ENCODE measurements at places on chromosomes 4 and X. TPM values are rescaled to one million over a fixed set of nuclear protein-coding genes. Genes with fewer than 3 reads are reported as not detected.

The ZCCHC18 gene
- total RNA-seq = 0.25 TPM

DNA sequence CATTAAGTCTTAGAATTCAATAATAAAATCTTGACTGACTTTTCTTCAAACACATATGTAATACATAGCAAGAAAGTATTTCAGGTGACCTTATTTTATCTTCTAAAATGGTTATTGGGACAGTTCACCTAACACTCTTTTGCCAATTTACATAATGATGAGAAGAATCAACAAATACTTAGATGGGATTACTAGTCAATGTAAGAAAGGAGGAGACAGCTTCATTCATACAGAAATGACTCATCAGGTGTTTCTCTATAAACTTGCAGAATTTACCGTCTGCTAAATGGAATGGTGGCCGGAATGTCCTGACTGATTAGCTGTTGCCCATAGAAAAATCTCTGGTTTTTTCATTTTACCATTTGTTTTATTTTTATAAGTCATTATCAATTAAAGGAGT, 115.0 kb upstream of the ETNPPL start:
- H3K36me3 ChIP-seq = no peaks in the 10 kb centered on the region
- no peaks in the 10 kb centered on the region for H3K27me3 ChIP-seq
- no peak overlapping the region for H3K4me3 ChIP-seq
- H3K4me1 ChIP-seq = no peaks in the 10 kb centered on the region
- no peak for DNase-seq

DNA sequence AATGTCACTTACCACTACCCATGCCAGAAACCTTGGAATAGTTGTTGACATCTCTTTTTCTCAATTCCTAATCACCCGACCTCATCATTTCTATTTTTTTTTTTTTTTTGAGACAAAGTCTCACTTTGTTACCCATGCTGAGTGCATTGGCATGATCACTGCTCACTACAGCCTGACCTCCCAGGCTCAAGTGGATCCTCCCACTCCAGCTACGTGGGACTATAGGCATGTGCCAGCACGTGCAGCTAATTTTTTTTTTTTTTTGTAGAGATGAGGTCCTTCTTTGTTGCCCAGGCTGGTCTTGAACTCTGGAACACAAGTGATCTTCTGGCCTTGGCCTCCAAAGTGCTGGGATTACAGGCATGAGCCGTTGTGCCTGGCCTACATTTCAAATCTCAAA, 12.0 kb downstream of the KDM6A start:
- no peak for DNase-seq
- H3K36me3 ChIP-seq = no peaks in the 10 kb centered on the region
- no peaks in the 10 kb centered on the region for H3K27me3 ChIP-seq
- no peak overlapping the region for H3K4me3 ChIP-seq
- H3K27ac ChIP-seq = no peak overlapping the region

- no peak for DNase-seq
- H3K36me3 ChIP-seq = no peaks in the 10 kb centered on the region
- H3K4me3 ChIP-seq = peak within 1 kb of the TSS; percentile 13
- peaks cover 4% of the 10 kb centered on the region for H3K4me1 ChIP-seq
Measured at GRCh38 chr4:107035819-107036583, at the start of gene DKK2. DKK2 (minus strand) TSS chr4:107036313; CDS start chr4:107035591, 722 bp downstream.

DNA sequence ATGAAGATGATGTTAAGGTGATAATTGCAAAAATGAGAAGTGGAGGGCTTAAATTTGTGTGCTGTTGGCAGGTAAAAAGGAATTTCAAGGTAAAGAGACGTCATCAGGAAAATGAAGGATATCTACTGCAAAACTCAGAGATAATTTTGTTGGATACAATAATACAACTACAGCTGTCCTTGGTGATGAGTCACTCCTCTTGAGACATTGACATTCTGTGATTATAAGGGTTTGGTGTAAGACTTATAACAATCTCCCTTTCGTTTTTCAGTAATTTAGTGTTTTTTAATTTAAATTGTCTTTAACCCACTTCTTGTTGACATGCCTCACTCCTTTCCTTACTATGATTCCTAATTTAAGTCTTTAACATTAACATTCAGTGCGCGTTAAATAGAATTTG, 1074.1 kb upstream of the SLIT2 start:
- no peak overlapping the region for H3K4me3 ChIP-seq
- no peaks in the 10 kb centered on the region for H3K4me1 ChIP-seq
- H3K27ac ChIP-seq = no peak overlapping the region
- no peaks in the 10 kb centered on the region for H3K36me3 ChIP-seq
- H3K27me3 ChIP-seq = no peaks in the 10 kb centered on the region

The TLL1 gene
- 0.25 TPM for total RNA-seq

DNA sequence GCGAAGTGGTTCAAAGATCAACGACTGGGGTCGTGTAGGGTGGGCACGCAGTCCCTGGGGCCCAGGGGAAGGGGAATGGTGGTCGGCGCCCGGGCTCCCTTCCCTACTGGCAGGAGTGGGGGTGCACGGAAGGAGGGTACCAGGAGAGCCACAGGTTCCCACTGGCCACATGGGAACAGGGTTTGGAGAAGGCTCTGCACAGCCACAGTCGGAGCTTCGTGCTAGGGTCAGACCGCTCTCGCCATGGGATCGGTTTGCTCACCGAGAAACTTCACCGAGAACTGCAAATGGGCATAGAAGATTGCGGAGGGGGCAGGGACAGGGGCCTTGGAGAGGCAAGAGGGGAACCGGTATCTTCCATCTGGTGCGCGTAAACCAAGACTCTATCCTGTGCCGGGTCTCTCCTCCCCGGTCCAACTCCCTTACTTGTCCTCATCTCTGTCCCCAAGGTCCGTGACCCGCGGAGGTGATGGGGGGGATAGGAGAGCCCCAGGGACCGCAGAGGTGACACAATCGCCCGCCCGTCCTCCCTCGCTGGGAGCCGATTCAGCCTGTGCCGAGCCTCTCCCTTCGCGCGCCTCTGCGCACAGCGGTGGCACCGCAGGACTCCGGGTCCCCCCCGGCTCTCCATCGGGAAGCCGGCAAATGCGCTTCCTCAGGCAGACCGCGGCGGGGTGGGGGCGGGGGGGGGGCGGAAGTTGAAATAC, 1.0 kb downstream of the SCD5 start:
- H3K4me1 ChIP-seq = peaks cover 23% of the 10 kb centered on the region
- no peak for DNase-seq
- peaks cover 2% of the 10 kb centered on the region for H3K27me3 ChIP-seq
- H3K27ac ChIP-seq = no peak overlapping the region

DNA sequence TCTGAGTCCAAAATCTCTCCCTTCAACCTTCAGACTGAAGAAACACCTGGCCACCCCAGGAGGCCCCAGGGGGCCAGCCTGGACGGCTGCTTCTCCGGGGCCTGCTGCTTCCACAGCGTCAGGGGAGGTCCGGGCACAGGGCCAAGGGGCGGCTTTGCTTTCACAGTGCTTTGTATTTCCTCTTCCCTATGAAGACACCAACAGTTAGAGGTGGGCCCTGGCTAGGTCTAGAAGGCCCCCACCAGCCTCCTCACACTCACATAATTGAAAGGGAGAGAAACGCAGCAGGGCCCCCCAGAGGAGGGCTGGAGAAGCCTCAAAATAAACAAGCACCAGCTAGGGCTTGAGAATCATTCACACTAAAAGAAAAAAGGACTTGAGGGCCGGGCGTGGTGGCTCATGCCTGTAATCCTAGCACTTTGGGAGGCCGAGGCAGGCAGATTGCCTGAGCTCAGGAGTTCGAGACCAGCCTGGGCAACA, 17.8 kb downstream of the SCD5 start:
- H3K27ac ChIP-seq = no peak overlapping the region
- no peak overlapping the region for H3K4me3 ChIP-seq
- DNase-seq = peak; percentile 71
- no peaks in the 10 kb centered on the region for H3K4me1 ChIP-seq
- H3K36me3 ChIP-seq = no peaks in the 10 kb centered on the region
- H3K27me3 ChIP-seq = no peaks in the 10 kb centered on the region

DNA sequence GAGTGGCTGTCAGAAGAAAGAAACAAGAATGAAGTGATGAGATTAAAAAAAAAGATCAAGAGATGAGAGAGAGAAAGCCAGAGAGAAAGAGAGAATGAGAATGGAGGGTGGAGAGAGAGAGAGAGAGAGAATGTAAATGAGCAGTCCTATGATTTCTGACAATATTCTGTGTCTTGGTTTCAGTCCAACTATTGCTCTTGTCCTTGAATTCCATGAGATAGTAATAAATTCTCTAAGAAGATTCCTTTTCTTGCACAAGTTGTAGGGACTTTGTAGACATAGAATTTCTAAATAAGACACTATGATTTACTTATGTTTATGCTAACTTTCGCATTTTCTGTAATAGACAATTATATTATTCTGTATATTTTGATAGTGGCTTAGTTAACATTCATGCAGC, 149.6 kb upstream of the CTSO start:
- no peaks in the 10 kb centered on the region for H3K27me3 ChIP-seq
- DNase-seq = no peak
- no peak overlapping the region for H3K27ac ChIP-seq
- no peaks in the 10 kb centered on the region for H3K36me3 ChIP-seq
- H3K4me3 ChIP-seq = no peak overlapping the region

The TMPRSS11F gene
- not detected for total RNA-seq

The FRG1 gene
- 11.5 TPM for total RNA-seq

GRCh38 chrX:74179071-74179470, 124.9 kb upstream of the ZCCHC13 start:
- no peaks in the 10 kb centered on the region for H3K4me1 ChIP-seq
- H3K27me3 ChIP-seq = no peaks in the 10 kb centered on the region
- H3K4me3 ChIP-seq = no peak overlapping the region
- no peak overlapping the region for H3K27ac ChIP-seq

- no peaks in the 10 kb centered on the region for H3K36me3 ChIP-seq
- no peak for DNase-seq
- H3K27me3 ChIP-seq = no peaks in the 10 kb centered on the region
- no peak overlapping the region for H3K27ac ChIP-seq
- H3K4me1 ChIP-seq = no peaks in the 10 kb centered on the region
- H3K4me3 ChIP-seq = no peak overlapping the region
Measured at GRCh38 chrX:22338740-22339139, 66.0 kb downstream of the CBLL2 start.

DNA sequence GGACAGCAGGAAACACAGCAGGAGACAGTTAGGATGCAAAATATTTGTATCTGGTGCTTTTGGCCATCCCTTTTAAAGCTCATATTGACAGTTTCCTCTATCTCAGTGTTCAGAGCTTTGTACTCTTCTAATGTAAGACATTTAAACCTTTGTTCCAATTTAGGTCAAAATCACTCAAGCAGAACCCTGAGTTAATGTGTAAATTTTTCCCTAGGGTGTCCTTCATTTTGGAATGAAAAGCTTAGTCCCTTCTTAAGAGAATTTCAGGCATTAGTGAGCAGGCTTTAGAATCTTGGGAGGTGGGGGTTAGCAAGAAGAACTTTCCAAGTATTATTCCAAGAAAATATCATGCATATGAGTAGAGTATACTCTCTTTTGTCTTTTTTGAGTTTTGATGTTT, 188.7 kb downstream of the GBA3 start:
- H3K4me1 ChIP-seq = no peaks in the 10 kb centered on the region
- H3K4me3 ChIP-seq = no peak overlapping the region
- H3K27ac ChIP-seq = no peak overlapping the region
- no peaks in the 10 kb centered on the region for H3K36me3 ChIP-seq
- H3K27me3 ChIP-seq = no peaks in the 10 kb centered on the region

GRCh38 chrX:31435592-31435991, 363.8 kb upstream of the FTHL17 start:
- no peaks in the 10 kb centered on the region for H3K36me3 ChIP-seq
- no peak overlapping the region for H3K4me3 ChIP-seq
- H3K4me1 ChIP-seq = no peaks in the 10 kb centered on the region
- no peak overlapping the region for H3K27ac ChIP-seq
- H3K27me3 ChIP-seq = no peaks in the 10 kb centered on the region

DNA sequence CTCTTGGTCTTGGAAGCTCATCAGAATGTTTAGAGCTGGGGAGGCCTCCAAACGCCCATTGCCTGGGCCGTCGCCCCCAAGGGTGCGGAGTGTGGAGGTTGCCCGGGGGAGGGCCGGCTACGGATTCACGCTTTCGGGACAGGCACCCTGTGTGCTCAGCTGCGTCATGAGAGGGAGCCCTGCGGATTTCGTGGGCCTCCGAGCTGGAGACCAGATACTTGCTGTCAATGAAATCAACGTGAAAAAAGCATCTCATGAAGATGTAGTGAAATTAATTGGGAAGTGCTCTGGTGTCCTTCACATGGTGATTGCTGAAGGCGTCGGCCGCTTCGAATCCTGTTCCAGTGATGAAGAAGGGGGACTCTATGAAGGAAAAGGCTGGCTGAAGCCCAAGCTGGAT, 23.3 kb downstream of the RGS12 start:
- H3K27ac ChIP-seq = no peak overlapping the region
- no peak overlapping the region for H3K4me3 ChIP-seq
- no peak for DNase-seq
- no peaks in the 10 kb centered on the region for H3K4me1 ChIP-seq
- H3K27me3 ChIP-seq = no peaks in the 10 kb centered on the region

GRCh38 chrX:68059469-68059868, 373.8 kb downstream of the OPHN1 start:
- no peaks in the 10 kb centered on the region for H3K4me1 ChIP-seq
- H3K4me3 ChIP-seq = no peak overlapping the region
- no peak for DNase-seq
- no peaks in the 10 kb centered on the region for H3K36me3 ChIP-seq

The GPAT3 gene
- 5.3 TPM for total RNA-seq

GRCh38 chr4:155809835-155810234, 51.0 kb downstream of the GUCY1B1 start:
- peaks cover 10% of the 10 kb centered on the region for H3K4me1 ChIP-seq
- no peaks in the 10 kb centered on the region for H3K27me3 ChIP-seq
- no peak overlapping the region for H3K27ac ChIP-seq
- DNase-seq = no peak
- H3K4me3 ChIP-seq = no peak overlapping the region
- no peaks in the 10 kb centered on the region for H3K36me3 ChIP-seq

Measured in liver (tissue), 10 donors.